ENCODE measurements at places on chromosomes 3 and 15.

GRCh38 chr3:108455212-108455705 is 55.1 kb downstream of the MYH15 start:
- no peak for DNase-seq

DNA sequence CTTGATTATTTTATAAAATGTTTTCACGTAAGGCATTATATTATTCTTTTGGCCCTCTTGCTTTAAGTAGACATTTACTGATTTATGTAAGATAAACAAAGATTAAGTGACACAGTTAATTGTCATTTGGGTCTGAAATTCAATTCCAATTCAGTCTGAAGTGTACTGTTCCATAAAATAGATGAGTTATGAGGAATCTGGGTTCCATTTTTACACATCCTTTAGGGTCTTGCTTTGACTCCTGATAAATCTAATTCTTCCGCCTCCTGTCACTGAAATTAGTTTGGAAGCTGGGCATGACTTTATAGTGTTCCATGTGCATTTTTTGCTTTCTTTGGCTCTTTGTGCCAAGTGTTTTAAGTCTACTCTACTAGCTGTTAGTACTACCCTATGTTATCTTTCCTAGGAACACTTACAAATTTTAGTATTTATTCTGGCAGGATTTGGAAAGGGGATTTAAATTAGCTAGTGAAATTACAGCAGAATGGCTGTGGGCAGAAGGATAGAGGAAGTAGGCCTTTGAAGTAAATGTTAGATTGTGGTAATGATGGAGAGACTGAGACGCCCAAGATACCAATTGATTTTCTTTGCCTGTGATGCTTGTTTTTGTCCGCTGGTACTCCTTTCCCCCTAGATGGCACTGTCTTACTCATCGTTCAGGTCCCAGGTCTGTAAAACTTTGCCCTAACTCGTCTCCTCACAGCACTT is 14.3 kb downstream of the ARL8B start:
- peak; percentile 43 for DNase-seq

- no peak for DNase-seq
Measured at GRCh38 chr3:146637871-146638270, 32.7 kb upstream of the PLSCR5 start.

DNA sequence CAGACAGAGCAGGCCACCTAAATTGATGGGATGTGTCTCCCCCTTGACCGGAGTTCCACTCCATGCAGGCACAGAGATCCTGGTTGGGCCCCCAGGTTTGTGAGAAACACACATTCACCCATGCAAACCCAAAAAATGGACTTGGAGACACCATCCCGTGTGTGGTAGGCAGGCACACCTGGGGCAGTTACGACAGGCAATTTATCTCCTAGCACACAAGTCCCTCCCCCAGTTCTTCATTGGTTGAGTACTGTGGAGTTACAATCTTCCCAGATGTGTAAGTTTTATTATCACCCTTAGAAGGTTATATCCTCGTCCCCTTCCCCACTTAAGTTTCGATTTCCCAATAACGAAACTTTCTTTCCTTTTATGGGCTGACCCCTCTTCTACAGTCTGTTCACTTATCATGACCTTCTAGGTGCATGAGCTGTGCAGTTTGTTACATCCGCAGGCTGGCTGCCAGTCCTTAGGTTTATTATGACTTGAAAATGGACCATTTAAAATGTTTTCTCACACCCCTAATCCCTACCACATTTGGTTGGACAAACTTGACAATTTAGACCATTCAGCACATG is 27.3 kb downstream of the ARL8B start:
- DNase-seq: no peak

DNA sequence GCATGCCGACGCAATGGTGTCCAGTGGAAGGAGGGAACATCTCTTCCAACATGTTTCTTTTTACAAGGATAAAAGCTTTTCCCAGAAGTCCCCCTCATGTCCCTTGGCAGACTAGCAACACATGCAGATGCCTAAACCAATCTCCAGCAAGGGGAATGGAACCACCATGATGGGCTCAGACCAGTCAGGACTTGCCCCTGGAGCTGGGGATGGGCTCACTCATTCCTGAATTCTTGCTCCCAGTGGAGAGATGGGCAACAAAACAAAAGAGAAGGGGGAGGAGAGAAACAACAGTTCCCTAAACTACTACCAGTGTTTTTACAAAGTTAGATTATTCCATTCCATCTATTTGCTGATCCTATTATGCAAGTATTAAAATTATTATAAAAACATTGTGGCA is 76.8 kb upstream of the OXTR start:
- DNase-seq: no peak

DNA sequence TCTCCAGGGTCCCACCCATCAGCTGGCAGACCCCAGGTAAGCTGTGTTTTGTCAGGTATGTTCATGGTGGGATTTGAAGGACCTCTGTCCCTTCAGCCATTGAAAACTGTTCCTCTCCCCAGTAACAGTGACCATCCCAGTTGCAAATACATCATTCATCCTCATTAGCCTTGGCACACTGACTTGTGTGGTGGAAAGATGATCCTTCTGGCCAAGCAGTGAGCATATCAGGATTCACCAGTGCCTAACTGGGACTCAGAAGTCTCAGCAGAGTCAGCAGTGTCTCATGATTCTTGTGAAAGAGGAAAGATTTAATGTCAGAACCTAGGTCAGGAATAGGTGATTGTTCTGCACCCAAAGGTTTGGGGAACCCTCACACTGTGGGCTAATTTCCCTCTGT is 90.2 kb downstream of the DNAJB8 start:
- DNase-seq: no peak

- peak; percentile 25 for DNase-seq
Measured at GRCh38 chr3:10442151-10442795, 63.1 kb downstream of the ATP2B2 start.

DNA sequence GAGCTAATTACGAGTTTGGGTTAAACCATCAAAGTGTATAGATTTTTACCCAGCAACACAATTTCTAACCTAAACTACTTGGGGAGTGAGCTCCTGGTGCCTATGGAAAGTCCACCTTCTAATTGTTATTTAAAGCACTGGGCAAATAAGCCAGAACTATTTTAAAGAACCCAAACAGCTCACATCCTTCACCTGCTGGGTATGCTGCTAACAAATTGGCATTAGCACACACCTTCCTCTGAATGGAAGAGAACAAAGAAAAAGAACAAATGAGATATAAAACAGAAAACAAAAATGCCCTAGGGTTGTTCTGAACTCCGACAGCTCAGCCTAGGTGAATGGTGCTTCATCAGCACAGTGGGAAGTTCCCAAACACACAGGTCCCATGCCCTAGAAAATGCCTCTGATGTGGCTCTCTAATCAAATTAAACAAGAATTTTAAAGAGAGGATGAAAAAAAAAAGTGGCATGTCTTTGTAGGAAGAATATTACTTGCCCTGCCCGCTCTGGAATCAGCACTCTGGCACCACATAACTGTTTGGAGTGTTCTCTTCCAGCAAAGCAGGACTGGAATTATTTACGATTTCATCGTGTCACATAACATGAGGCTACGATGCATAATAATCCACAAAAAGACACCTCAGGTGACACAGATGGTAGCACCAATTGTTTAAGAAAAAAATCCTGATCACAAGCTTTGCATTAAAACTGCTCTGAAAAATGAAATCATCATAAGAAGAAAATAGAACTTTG is 334.4 kb downstream of the GBE1 start:
- no peak for DNase-seq

DNA sequence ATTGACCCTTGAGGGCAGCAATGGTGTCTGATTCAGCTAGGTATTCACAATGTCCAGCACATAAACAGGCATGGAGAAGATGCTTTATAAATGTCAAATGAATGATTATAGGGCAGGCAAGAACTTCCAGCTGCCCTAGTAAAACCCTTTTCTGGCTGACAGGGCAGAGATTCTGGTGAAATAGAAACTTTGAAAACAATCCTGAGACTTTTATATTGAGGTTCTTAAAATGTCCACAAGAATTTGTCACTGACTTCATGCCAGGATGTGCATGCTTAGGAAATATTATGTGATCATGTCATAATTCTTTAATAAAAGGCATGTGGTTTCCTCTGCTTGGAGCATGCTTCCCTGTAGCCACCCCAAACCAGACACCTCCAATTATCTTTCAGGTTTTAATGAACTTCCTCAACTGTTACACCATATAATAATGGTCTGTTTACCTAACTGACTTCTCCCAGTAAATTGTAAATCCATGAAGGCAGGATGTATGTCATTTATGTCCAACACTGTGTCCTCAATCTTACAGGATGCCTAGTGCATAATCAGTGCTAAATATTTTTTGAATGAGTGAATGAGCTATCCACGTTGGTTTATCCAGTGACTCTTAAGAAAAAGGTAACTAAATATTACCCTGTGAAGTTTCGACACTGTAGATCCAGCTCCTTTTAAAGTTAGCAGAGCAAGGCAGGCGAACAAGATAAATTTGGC is 43.4 kb upstream of the CLRN1 start:
- peak; percentile 29 for DNase-seq

- DNase-seq: no peak
Measured at GRCh38 chr3:170716172-170716805, 130.4 kb upstream of the SLC7A14 start.

GRCh38 chr3:8492744-8493511 is 8.7 kb upstream of the LMCD1 start:
- peak; percentile 55 for DNase-seq

DNA sequence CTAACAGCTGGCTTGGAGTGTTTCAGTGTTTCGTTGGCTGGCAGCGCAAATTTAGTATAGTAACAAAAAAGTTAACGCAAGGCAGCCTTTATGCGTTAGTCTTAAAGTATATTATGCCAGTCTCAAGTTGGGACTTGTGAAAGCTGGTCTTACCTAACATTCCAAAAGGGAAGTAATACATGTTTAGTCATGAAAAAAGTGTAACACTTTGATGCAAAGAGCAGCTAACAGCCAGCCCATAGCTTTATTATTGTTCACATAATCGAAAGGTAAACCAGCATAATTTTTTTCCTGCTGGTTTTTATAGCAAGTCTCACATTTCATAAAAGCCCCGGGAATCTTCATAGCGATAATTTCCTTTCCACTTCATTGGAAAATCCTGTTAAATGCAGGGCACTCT is 2.4 kb upstream of the GPR87 start:
- peak; percentile 10 for DNase-seq

GRCh38 chr3:49007771-49008528 is 759 bp downstream of the WDR6 start:
- DNase-seq: peak; percentile 81

DNA sequence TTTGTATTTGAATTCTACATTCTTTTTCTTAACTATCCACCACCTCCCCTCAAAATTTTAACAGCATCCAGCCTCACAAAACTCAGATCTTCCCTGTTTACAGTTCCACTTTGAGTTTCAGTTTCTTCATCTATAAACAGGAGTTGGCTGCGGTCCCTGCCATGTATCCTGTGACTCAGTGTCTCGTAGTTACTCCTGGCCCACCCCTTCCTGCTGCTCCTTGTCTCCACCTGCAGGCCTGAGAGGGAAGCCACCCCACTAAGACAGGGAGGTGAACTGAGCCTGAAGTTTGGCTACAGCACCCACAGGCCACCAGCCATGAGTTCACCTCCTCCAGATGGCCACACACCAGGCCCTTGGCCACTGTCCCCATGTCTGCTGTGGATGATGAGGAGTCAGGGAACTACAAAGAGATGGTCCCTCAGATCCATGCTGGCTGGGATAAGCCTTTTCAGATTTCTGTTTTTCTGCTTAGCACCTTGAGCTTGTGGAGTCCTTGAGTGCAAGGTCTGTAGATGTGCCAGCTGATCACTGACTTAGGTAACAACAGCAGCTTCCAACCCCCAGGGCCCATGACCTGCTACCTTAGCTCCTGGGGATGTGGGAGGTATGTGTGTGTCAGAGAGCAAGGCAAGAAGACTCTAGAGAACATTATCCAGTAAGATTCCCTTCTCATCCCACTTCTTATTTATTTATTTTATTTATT is 37.5 kb downstream of the CD86 start:
- peak; percentile 66 for DNase-seq

GRCh38 chr3:30720586-30721313 is 114.3 kb downstream of the TGFBR2 start:
- peak; percentile 61 for DNase-seq

DNA sequence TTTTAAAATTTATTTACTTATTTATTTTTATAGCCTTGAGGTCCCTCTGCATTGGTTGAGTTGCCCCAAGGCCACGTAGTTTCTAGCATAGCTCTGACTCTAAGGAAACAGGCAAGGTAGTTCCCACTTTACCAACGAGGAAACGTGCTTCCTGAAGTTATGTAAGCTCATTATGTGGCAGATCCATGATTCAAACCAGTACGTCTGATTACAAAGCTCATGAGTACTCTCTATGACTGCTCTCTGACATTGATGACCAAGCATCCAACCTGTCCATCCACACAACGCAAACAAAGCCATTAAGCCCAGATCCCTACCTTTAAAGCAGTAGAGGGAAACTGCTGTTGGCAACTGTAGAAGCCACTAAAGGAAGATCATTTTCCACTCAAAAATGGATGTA is 25.6 kb downstream of the WWTR1 start:
- no peak for DNase-seq

GRCh38 chr15:66404532-66404931 is 17.8 kb downstream of the MAP2K1 start:
- DNase-seq: no peak

DNA sequence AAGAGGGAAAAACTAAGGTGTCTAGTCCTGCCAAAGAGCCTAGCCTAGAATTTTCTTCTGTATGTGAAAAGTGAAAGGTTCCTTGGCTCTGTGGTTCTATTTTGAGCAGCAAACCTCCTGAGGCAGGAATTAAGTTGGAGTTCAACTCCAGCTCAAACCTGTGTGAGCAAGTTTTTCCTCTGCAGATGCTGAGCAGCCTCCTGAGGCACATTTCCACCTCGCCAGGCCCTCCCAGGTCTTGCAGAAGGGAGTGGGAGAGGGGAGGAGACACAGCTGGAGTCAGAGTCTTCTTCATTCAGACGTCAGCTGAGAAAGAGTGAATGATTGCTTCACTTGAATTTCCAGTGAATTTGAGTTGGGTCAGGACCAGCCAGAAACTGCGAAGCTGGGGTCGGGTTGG is 69.5 kb upstream of the ETV5 start:
- DNase-seq: no peak
